Activated T-cell treated with anti-CD3 and anti-CD28 coated beads, Interleukin-2, amount 50 U/mL, for 1 hour (primary cell): ENCODE measurements at places on chromosomes 3 and 15.

GRCh38 chr3:25424614-25425013 lies 3.4 kb upstream of the RARB start:
- no peak for DNase-seq

- DNase-seq = no peak
Measured at GRCh38 chr3:47636225-47636624, 57.6 kb upstream of the CSPG5 start.

GRCh38 chr15:98800437-98801233 lies 152.3 kb downstream of the IGF1R start:
- DNase-seq = no peak

DNA sequence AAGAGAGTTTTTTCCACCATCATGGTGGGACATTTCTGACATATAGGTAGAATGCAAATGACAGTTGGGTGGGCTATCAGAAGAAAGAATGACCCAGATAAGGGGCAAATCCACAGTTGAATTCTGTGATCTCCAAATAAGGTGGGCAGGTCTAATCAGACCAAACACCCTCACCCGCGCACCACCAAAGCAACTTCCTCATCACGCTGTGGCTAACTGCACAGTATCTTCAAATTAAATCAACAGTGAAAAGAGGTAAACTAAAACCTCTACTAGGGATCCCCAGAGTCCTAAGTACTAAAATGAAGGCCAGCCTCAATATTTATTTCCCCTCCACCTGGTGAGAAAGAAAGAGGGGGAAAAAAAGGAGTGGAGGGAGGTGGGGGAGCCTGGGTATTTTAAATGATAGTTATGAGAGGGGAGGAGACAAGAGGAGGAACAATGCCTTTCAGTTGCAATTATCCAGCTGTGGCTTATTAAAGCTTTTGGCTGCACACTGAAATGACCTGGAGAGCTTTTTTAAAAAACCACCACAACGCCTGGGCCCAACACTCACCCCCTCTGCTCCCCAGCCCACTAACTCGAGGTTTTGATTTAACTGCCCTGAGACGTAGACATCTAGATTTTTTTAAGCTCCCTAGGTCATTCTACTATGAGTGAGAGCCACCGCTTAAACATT lies 61.0 kb downstream of the LRIG1 start:
- DNase-seq = no peak

- no peak for DNase-seq
Measured at GRCh38 chr3:118772547-118773011, 262.1 kb downstream of the IGSF11 start.

- DNase-seq = no peak
Measured at GRCh38 chr15:82566690-82567089, 26.4 kb upstream of the RPS17 start.

DNA sequence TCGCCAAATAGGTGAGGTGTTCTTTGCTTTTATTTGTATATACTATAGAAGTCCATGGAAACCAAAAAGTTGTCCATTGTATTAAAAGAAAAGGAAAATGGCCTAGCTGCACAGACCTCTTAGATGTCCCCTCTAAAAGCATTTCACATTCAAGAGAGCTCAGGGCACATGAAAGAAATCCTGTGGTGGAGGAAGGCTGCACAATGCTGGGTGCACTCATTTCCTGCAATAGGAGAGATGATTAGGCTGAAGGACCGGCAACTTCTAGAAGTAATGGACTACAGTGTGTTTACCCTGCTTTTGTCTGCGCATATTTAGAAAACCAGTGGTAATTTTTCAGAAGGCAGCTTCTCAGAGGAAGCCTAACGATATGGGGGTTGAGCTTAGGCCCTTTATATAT lies 25.4 kb downstream of the PPM1L start:
- DNase-seq = no peak

- DNase-seq = no peak
Measured at GRCh38 chr3:128794067-128794768, 68.2 kb downstream of the RAB7A start.

GRCh38 chr15:64247906-64248541 lies 85.2 kb upstream of the PPIB start:
- no peak for DNase-seq

DNA sequence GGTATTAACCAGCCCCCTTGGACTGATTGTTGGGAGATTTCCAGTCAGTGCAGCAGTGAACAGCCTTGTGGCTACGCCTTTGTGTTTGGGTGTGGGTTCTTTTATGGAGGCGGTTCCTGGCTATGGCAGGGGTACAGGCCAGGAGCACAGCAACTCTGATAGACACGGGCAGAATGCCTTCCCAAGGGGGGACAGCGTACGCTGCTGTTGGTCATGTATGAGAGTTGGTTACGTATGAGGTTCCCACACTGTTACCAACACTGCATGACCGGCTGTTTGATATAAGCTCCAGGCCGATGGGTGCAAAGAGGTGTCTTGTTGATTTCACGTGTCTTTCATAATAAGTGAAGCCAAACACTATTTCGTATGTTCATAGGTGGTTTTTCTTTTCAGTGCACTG lies 187.8 kb downstream of the NSMCE3 start:
- no peak for DNase-seq

DNA sequence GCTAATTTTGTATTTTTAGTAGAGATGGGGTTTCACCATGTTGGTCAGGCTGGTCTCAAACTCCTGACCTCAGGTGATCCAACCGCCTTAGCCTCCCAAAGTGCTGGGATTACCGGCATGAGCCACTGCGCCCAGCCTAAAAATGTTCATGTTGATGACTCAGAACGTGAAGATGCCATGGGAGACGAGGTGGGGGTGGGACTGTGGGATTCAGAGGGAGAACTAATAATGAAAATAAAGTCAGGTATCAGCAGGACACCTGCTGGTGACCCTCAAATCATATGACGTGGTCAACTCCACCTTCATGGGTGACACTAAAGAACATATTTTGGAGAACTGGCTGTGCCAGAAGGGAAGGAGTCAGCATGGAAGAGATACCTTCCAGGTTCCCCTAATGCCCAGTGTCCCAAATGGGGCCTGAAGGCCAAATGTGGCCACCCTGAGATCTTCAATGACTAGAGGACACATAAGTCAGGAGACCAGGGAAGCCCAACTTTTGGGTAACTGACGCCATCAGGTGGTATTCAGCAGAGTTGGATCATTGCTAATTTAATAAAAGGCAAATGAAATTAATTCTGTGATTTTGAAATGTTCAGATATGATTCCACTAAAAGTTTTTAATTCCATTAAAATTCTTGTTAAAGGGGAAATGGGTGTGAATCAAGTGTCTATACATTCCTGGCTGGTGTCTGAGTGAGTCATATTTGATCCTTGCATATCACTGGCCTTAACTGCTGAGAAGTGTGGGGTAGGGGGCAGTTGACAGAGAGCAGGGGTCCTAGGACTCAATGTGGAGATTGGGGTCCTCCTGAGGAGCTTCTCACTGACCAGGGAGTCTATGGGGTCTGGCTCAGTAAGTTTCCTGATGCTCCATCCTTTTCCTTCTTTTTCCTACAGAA lies 88.6 kb upstream of the GSK3B start:
- no peak for DNase-seq

DNA sequence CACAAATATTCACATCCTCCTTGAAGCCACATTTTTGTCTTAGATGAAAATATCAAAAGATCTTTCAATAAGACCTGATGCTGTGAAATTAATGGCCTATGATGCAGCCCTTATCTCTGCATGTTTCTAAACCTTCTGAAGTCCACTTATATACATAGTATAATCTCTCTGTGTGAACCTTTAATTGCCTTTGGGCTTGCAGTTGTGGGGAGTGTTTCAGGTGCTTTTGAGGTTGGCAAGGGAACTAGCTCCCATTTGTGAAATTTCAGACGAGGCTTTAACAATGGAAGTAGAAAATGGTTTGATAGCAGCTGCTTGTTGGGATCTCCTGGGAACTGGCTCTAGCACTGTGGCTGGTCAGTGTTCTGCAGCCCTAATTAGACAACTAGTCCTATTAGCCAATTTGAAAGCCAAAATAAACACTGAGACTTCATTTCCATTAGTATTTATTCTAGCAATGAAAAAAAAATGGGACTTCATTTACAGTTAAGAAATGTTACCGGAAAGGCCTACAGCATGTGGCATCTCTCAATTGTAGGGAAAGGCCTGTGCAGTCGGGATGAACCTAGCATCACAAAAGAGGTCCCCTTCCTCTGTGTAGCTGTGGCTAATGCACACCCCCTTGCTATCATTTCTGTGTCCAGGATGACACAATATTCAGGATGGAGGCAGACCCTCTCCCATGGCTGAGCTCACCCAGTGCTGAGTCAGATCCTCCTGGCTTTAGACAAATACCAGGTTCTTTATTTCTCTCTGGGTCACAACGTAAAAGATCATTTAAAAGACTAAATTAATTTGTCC lies 140.7 kb upstream of the TRIM42 start:
- no peak for DNase-seq

- DNase-seq = no peak
Measured at GRCh38 chr15:48880070-48880634, 2.2 kb downstream of the EID1 start.

- no peak for DNase-seq
Measured at GRCh38 chr15:65896236-65896635, 26.9 kb downstream of the RAB11A start.

GRCh38 chr15:40427188-40427587 lies 13.6 kb upstream of the BAHD1 start:
- DNase-seq = no peak

- DNase-seq = no peak
Measured at GRCh38 chr3:73031573-73032103, 29.8 kb upstream of the EBLN2 start.

- no peak for DNase-seq
Measured at GRCh38 chr3:37542772-37543449, 318.8 kb upstream of the CTDSPL start.
